Fibroblast of the aortic adventitia (primary cell): ENCODE measurements at places on chromosomes 4 and X.

DNA sequence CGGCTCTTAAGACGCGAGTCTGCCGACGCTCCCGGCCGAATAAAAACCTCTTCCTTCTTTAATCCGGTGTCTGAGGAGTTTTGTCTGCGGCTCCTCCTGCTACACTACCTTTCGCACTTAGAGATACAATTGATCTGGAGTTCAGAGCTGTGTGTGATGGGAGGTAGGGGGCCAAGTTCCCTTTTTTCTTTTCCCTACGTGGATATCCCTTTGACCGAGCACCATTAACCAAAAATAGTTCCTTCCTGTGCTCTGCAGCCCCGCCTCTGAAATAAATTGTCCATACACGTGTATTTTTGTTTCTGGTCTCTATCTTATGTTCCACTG, 555 bp upstream of the PGM2 start:
- no peak for DNase-seq

- DNase-seq = no peak
Measured at GRCh38 chr4:112947616-112948015, 101.8 kb upstream of the ANK2 start.

GRCh38 chr4:100935090-100935489, 412.2 kb downstream of the PPP3CA start:
- peak; percentile 6 for DNase-seq

DNA sequence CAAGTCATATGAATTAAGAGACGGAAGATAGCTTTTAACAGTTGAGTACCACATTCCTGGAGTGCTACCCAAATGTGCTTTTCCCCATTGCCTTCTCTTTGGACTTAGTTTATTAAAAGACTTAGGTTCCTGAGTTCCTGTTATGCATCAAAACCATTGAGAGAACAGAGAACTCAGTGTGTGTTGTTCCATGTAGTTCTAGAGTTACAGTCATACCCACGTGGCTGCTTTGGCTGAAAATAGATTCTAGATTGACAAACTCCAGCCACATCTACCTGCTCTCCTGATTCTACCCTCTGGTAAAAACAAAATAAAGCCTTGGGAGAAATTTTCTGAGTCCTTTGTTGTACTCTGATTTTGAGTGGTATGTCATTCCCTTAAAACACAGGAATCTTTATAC, 385.4 kb downstream of the IL15 start:
- DNase-seq = no peak

DNA sequence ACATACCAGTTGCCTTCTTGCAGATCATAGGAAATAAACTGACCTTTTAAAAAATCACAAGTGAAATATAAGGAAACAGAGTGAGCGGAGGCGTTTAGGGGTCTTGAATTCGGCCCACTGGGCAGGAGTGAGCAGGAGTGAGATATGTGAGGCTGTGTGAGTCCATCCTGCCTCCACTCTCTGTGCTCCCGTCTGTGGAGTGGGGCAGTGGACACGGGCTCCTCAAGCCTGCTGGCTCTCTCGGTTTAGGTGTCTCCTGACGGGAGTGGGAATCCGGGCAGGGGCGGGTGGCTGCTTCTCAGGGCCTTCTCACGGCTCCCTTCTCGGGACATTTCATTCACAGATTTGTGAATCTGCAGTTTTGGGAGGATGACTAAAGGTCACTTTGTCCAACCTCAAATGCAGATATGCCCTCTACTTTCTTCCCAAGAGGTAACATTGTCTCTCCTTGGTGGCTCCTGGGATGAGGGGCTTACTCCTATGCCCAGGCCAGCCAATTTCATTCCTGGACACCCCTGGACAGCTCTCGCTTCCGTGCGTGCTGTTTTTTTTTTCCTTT, 27.6 kb downstream of the CYTL1 start:
- no peak for DNase-seq
